WTC11 (cell line): ENCODE measurements at places on chromosomes 3 and 15. TPM values are rescaled to one million over a fixed set of nuclear protein-coding genes. Genes with fewer than 3 reads are reported as not detected.

The SLC9A9 gene
- 1.2 TPM in 3 replicates for total RNA-seq

The DPPA2 gene
- total RNA-seq, result 14.9 to 15.8 TPM (median 15.0 TPM) in 3 replicates

The CAV3 gene
- total RNA-seq, result not detected in 3 replicates

The KLHL18 gene
- 23.4 to 29.5 TPM (median 28.4 TPM) in 3 replicates for total RNA-seq

The AHSG gene
- 1.5 to 1.9 TPM (median 1.8 TPM) in 3 replicates for total RNA-seq

- peak; percentile 69 for DNase-seq
Observed at GRCh38 chr15:91852741-91853510, 582 bp upstream of the SLCO3A1 start.

GRCh38 chr3:129327510-129327909 is 48.8 kb downstream of the HMCES start:
- no peak for DNase-seq

GRCh38 chr3:153282355-153282754 is 120.3 kb downstream of the RAP2B start:
- DNase-seq, result no peak

GRCh38 chr3:197593046-197593380 is 37.2 kb upstream of the BDH1 start:
- no peak for DNase-seq

DNA sequence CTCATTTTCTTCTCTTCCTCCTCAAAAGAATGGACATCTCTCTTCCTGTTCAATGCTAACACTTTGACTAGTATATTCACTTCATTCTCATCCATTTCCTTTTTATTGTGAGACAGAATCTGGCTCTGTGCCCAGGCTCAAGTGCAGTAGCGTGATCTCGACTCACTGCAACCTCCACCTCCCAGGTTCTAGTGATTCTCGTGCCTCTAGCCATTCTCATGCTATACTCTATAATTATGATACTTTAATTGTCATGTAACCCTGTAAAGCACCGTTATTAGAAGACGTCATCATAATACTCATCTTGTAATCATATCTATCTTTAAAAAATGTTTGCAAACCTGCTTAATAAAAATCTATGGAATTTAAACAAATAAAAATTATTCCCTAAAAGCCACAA is 107.0 kb downstream of the SHOX2 start:
- DNase-seq, result no peak

DNA sequence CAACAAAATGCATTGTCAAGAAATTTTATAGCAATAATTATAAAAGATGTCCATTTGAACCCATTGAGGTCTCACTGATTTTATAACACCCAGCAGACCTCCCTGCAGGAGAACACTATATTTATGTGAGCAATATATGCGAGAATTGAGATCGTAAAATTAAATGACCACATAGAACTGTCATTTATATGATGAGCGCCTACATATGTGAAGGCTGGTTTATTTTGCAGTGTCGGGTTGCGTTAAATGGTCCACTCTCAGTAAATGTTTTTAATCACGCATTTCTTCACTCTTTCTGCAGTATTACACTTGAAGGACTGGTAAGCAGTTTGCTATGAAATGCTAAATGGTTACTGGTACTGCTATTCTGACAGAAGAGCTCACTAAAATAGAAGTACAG is 408.5 kb upstream of the AGTR1 start:
- no peak for DNase-seq

- DNase-seq, result no peak
Observed at GRCh38 chr15:69072906-69073305, 58.4 kb downstream of the NOX5 start.
